CD4-positive, alpha-beta T cell treated with Interferon alpha-2 for 1 hour (primary cell): ENCODE measurements at places on chromosomes 16 and 17.

GRCh38 chr16:31429314-31429713 lies 1.2 kb upstream of the COX6A2 start:
- no peak for DNase-seq

- DNase-seq: no peak
Measured at GRCh38 chr16:74455619-74456289, 34.5 kb upstream of the CLEC18B start.

GRCh38 chr16:55000595-55000994 lies 69.9 kb downstream of the IRX5 start:
- DNase-seq: no peak

- DNase-seq: no peak
Measured at GRCh38 chr17:49952912-49953497, 16.0 kb upstream of the DLX4 start.

- DNase-seq: no peak
Measured at GRCh38 chr16:25501530-25502255, 190.1 kb upstream of the HS3ST4 start.

GRCh38 chr17:56777859-56778258 lies 55.9 kb downstream of the C17orf67 start:
- DNase-seq: no peak

- no peak for DNase-seq
Measured at GRCh38 chr17:66469890-66470289, 167.5 kb downstream of the PRKCA start.
